ENCODE measurements at places on chromosomes 12 and 14.

DNA sequence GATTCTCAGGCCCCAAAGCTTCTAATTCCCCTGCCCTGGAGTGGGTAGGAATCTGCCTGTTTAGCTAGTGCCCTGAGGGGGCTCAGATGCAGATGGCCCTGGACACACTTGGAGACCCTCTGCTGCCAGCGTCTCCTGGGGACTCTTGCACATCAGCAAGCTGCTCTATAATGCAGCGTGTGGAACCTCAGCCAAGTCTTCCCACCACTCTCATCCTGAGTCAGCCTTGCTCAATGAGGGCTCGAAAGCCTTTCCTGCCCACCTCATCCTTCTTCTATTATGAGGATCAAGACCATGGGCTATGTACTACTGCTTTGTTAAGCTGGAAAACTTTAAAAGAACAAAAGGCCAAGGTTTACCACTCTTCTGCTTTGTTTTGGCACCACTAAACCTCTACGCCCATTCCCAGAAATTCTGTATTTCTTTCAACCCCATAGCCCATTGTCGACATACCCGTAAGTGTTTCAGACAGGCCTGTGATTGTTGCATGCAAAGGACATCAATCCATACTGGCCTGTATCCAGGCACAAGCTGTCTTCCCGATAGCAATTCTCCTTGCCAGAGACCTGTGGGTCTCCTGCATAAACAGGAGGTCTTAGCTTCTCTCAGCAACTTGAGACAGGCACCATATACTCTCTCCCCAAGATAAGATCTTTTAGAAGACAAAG, 246.9 kb downstream of the DPF3 start:
- no peak for DNase-seq

GRCh38 chr12:43577381-43577780, 25.4 kb upstream of the ADAMTS20 start:
- DNase-seq = no peak

DNA sequence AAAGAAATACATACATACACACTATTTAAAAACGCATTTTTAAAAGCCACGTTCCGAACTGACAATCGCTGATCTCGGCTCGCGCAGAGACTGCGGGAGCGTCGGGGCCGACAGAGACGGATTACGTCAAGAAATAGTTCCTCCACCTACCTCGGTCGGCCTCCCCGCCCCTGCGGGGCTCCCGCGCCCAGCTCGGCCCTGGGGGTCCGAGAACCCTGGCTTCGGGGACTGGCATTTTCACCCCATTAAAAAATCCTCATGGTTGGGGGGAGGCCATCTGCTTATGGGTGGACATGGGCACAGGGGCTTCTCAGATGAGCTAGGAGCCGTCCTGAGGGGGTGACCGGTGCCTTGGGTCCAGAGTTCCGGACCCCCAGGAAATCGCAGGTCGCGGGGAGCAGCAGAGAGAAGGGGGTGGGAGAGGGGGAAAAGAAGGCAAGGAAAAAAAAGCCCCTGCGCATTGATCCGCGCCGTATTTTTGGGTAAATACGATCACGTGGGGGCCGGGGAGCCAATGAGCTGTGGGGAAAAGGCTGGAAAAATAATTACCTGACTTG, 324 bp upstream of the HOXC9 start:
- DNase-seq = no peak

GRCh38 chr12:120737557-120738251, 12.1 kb downstream of the ACADS start:
- no peak for DNase-seq

DNA sequence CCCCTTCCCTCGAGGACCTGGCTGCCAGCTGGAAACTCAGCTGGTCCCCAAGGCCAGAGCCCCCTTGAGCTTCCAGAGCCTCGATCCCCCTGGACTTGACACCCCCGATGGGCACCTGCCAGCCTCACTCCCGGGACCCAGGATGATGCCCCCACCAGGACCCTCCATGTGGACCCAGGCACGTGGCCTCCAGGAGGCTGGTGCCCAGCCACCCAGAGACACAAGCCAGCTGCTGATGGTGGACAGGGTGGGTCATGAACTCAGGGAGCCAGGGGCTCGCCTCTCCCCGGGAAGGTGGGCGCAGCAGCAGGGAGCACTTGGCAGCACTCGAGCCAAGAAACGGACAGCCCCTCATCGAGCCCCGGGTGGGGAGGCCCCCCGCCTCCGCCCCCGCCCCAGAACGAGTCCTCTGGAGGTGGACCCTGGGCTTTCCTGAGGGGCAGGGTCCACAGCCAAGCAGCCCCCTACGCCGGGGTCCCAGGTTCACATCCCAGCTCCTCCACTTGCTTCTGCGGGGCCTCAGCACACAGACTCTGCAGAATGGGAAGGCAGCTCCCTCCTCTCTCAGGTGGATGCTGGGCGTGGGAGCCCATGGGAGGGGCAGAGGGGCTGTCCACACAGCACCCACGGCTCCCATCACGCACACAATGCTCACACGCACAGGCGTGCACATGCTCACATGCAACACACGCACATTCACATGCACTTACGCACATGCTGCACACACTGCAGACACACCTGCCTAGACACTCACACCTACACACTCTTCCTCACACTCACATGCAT, 12.1 kb downstream of the C14orf180 start:
- DNase-seq = no peak

GRCh38 chr14:89430391-89431236, 13.6 kb upstream of the FOXN3 start:
- DNase-seq = peak; percentile 42

Data from activated T-helper 1 cell treated with anti-CD3 and anti-CD28 coated beads, Interleukin-12 subunit alpha, Interleukin-12 subunit beta, Interleukin-2, Interleukin-4 antibody, amounts not matched to agents 30 ng/mL and 10 ng/mL and 1 ng/mL, durations not matched to agents 14 hours and 24 hours and 36 hours (primary cell).